Substantia nigra (tissue), 51 donors: ENCODE measurements at places on chromosomes 3 and 15.

DNA sequence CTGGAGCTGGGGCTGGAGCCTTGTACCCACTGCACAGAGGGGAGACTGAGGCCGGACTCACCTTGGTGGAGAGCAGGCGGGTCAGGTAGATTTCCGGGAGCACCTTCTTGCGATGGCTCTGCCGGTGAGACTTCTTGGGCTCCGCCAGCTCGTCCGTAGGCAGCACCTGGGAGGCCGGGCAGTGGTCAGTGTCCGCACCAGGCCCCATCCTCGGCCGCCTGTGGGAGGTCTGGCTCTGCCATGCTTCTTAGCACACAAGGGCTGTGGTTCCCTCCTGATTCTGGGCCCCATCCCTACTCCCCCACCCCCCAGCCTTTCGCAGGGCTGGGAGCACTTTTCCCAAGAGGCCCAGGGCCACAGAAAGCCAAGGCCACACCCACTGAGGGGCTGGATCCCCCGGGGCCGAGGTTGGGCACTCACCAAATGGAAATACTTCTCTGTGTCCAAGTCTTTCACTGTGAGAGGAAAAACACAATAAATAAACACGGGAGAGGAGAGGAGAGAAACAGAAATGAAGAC, 17.4 kb downstream of the H1-8 start:
- no peak for DNase-seq

- no peak for DNase-seq
Measured at GRCh38 chr3:141278196-141279076, 46.8 kb downstream of the PXYLP1 start.

- DNase-seq = no peak
Measured at GRCh38 chr3:150609988-150610387, 6.9 kb downstream of the SELENOT start.

GRCh38 chr3:132283916-132284405, 33.2 kb upstream of the ACP3 start:
- DNase-seq = no peak

- no peak for DNase-seq
Measured at GRCh38 chr3:14157951-14158350, 20.4 kb downstream of the XPC start.

GRCh38 chr3:12442654-12443501, 41.4 kb upstream of the TSEN2 start:
- DNase-seq = no peak

- DNase-seq = no peak
Measured at GRCh38 chr3:111351334-111351733, 190.7 kb upstream of the CD96 start.

DNA sequence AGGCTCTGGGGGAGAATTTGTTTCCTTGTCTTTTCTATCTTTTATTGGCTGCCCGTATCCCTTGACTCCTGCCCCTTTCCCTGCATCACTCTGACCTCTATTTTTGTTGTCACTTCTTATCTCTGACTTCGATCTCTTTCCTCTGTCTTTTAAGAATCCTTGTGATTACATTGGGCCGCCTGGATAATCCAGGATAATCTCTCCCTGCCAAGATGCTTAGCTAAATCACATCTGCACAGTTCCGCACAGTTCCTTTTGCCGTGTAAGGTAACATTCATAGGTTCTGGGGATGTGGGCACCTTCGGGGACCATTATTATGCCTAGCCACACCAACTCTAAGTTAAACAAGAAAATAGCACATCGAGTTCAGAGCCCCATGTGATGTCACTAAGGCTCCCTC, 103.0 kb upstream of the DPPA4 start:
- DNase-seq = no peak

- DNase-seq = no peak
Measured at GRCh38 chr3:33139996-33140395, 26.2 kb downstream of the CRTAP start.

DNA sequence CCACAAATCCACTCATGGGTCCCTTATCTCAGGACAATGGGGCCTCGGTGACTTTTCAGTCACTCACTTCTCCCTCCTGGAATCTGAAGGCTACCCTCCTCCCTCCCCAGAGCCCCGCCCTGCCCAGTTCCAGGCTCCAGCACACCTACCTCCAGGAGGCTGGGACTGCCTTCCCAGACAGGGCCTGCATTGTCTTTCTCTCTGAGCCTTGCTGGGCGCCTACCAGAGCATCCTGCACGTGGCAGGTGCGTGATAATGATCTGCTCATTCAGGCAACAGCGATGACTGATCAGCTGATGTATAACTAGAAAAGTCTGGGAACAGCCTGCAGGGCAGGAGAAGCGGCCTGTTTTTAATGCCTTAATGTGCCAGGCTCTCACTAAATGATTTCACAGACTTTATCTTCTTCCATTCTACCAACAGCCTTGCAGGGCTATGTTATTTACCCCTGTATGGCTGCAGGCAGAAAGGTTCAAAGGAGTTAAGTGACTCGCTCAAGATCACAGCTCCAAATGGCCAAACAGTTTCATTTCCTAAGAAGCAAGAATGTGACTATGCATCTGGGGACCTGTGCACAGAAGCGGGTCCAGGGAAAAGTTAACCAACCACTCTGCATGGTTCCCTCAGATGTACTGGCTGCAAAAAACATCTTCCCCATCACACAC, 6.3 kb downstream of the ADAMTS17 start:
- no peak for DNase-seq

DNA sequence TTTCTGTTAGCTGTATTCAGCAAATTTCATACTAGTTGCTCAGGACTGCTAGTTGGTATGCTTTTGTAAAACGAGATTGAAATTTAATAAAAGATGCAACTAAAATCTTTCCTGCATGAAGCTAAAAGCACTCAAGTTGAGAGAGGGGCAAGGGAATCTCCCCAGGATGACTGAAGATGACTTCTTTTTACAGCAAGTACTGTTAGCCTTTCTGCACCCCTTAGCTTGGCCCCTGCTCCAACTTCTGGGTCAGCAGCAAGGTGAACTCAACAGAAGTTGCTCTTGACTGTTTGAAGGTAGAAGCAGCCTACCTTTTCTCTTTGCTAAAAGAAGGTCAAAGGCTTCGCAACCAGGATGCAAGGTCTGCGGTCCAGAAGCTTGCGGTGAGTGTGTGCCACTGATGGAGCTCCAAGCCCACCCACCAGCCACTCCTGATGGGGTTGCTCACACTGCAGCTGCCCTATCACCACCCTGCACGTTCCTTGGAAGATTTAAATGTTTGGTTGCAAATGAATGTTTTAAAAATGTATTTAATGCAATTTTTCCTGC, 32.5 kb downstream of the NME9 start:
- no peak for DNase-seq

- DNase-seq = no peak
Measured at GRCh38 chr3:89252860-89253259, 145.4 kb downstream of the EPHA3 start.

GRCh38 chr3:23439080-23439479, 236.0 kb downstream of the UBE2E2 start:
- no peak for DNase-seq

DNA sequence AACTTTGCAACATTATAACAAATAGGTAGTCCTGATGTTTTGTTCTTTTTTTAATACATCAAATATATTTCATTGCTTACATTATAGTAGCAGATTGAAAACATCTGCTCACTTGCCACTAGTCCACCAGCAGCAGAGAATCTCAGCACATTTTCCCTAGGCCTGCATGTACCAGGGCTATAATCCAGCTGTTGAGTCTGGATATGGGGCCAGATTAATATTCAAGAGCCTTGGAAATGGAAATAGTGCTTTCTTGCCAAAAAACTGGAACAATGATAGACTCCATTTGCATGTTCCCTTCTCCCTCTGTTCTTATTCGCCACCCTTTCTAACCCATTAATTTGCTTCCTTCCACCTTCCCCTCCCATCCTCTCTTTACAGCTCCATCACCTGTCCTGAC, 288.0 kb downstream of the EPHA3 start:
- DNase-seq = no peak

DNA sequence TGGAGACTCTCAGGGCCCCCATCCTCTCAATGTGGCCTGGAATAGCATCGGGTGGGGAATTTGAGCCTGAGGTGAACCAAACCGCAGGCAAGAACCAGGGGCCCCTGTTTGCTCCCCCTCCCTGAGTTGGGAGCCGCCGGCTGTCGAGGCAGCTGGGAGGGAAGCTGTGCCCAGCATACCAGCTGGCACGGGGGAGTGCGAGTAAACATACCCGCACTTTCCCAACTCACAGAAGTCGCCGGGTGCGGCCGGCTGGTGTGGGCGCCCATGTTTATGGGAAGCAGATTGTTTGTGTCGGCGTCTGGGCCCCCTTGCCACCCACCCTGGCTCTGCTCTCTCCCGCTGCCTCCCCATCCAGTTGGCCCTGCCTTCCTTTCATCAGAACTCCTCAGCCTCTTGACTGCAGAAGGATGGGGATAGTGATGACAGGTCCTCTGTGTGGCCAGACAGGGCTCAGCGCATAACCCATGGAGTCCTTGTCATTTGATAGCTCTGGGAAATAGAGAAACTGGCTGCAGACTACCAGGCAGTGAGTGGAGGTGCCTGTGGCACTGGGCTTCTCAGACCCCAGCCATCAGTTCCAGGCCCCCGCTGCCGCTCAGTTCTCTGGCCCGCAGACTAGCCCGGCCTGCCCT, 60.4 kb downstream of the CACNA2D2 start:
- DNase-seq = no peak

GRCh38 chr3:73408634-73409033, 216.1 kb downstream of the PDZRN3 start:
- no peak for DNase-seq

- DNase-seq = peak; percentile 45
Measured at GRCh38 chr3:13879946-13880810, at the start of gene WNT7A. Gene WNT7A, minus strand, starts transcription at chr3:13880071. Its CDS starts 255 bp downstream, at chr3:13879816.

- DNase-seq = no peak
Measured at GRCh38 chr15:28885128-28885629, 595 bp upstream of the APBA2 start.

GRCh38 chr3:133821767-133822638, 16.4 kb downstream of the SRPRB start:
- no peak for DNase-seq

DNA sequence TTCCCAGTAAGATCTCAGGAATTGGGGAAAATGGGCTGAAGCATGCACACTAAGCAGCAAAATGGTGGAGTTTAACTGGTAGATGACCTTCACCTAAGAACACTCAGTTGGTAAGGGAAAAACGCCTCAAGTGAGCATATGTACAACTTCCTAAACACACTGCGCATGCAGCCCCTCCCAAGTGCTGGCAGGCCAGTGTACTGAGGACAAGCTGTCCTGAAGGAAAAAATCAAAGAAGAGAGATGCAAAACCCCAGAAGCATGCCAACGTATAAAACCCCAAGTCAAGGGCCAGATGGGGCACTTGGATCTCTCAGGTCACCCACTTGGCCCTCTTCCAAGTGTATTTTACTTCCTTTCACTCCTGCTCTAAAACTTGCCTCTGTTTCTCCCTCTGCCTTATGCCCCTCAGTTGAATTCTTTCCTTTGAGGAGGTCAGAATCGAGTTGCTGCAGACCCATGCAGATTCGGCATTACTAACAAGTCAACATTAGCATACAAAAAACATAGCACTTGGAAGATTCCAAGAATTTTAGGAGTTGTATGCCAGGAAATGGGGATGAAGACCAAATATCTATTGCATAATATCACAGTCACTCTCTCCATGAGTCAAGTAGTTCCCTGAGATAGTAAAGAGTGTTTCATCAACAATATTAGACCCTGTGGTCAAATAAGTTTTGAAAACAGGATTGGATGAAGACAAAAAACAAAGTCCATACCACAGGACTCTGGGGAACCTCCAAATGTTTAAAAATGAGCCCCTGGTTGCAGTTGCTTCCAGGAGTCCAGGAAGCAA, 10.8 kb upstream of the FYCO1 start:
- DNase-seq = no peak

DNA sequence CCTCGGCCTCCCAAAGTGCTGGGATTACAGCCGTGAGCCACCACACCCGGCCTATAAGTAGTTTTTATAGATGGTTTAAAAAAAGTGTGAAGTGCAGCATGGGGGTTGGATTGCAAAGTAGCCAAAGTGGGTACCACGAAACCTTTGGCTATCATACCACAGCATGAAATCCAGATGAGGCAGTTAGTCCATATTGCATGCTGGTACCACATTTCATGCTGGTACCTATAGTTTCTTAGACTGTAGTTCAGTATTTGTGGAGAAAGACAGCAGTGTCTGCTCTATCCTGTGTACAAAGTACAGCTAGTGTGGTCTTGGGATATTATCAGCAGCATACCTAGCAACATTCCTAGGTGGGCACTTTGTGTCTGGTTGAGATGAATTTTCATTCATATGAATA, 11.8 kb downstream of the ZNF609 start:
- DNase-seq = no peak

DNA sequence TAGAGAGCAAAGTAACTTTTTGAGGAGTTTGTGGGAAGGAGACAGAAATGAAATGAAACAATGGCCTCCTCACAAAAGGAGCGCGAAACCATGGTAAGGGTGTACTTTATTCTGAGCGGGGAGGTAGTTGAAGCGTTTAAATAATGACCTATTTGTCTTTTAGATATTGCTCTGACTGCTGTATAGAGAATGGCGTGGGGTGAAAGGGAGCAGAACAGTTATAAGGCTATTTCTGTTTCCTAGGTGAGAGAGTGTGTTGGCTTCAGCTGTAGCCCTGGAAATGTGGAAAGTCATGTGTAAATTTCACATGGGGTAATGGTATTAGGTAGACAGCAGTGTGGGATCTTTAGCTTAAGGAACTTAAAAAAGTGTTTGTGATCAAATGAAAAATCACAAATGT, 54.9 kb downstream of the CNTN4 start:
- DNase-seq = no peak

GRCh38 chr3:71673486-71673885, 51.7 kb downstream of the EIF4E3 start:
- no peak for DNase-seq

GRCh38 chr3:48404440-48405342, 25.2 kb downstream of the PLXNB1 start:
- no peak for DNase-seq

- no peak for DNase-seq
Measured at GRCh38 chr3:49020330-49021212, 1.4 kb upstream of the NDUFAF3 start.

DNA sequence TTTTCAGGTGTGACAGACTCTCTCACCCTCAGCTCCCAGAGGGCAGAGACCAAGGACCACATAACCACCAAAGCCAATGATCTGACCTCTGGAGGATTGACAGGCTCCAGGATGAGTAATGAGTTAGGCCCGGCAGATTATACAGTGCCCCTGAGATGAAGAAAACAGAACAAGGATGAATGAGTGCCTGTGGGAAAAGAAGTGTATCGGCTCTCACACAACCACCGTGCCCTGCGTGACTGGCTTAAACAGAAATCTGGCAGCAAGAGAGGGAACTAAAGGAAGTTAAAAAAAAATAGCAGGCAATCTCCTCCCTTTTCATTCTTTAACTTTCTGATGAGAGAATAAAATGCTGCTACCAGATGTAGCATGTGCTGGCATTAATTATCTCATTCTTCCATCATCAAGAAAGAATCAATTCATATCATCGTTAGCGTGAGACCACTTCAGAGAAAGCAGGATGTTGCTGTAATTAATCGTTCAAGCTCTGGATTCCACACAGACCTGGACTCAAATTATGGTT, 227.5 kb upstream of the COL8A1 start:
- DNase-seq = no peak

GRCh38 chr3:170862618-170863374, 7.2 kb downstream of the RPL22L1 start:
- no peak for DNase-seq

- no peak for DNase-seq
Measured at GRCh38 chr3:3448468-3448867, 269.0 kb upstream of the CRBN start.

GRCh38 chr15:55518641-55519040, 10.6 kb upstream of the DNAAF4 start:
- no peak for DNase-seq
